Stimulated activated CD8-positive, alpha-beta memory T cell treated with anti-CD3 and anti-CD28 coated beads, Interleukin-15, amount 100 ng/mL, for 24 hours (primary cell): ENCODE measurements at places on chromosomes 2 and 18.

DNA sequence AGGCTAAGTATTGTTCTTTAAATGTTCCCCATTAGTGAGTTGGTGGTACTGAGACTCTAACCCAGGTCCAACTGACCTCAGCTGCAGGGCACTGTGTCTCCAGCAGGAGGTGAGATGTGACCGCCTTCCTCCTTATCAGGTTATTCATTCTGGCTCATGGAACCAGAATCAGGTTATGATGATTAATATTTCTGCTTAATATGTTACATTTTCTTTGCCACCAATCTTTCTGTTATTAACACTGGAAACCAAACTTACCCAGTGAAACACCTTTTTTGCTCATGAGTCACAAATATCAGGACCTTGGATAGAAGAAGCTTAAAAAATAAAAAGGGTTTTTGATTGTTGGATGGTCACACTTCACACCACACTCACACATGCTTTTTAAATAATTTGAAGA is 85.4 kb downstream of the DPP4 start:
- no peak for DNase-seq

- no peak for DNase-seq
These were observed 23.0 kb downstream of the FAM110C start for GRCh38 chr2:23283-23682.

DNA sequence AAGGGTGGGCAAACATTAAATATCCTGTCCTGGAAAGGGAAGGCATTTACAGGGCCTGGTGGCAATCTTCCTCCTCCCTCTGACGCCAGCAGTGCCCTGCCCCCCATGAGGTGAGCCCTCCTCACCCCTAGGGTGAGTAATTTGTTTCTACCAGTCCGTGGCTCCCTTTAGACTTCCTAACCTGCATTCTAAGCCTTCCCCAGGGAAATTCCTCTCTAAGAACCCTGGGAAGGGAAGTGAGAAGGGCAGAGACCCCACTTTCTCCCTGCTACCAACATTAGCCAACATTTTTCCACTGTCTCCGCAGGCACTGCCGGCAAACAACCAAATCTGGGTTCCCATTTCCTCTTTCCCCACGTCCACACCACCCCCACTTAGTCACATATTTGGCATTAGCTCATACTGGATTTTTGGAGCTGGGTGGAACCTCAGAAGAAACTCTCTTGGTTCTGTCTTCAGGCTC is 69.3 kb downstream of the NRP2 start:
- no peak for DNase-seq

DNA sequence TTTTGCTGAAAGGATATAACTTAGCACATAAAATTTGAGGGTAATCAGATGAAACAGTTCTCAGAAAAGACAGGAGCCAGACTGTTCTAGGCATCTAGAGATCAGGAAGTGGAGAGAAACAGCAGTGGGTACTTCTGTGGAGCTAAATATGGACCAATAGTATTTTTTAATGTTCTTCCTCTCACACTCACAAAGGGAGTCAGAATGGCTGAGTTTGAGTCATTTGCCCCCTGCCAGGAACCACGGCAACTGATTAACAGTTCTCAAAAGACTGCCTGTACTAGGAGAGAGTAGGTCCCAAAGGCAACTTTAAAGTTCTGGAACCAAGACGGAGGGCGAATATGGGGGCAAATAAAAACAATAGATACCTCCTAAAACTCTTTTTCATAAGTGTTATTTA is 107.5 kb downstream of the GULP1 start:
- DNase-seq = no peak

DNA sequence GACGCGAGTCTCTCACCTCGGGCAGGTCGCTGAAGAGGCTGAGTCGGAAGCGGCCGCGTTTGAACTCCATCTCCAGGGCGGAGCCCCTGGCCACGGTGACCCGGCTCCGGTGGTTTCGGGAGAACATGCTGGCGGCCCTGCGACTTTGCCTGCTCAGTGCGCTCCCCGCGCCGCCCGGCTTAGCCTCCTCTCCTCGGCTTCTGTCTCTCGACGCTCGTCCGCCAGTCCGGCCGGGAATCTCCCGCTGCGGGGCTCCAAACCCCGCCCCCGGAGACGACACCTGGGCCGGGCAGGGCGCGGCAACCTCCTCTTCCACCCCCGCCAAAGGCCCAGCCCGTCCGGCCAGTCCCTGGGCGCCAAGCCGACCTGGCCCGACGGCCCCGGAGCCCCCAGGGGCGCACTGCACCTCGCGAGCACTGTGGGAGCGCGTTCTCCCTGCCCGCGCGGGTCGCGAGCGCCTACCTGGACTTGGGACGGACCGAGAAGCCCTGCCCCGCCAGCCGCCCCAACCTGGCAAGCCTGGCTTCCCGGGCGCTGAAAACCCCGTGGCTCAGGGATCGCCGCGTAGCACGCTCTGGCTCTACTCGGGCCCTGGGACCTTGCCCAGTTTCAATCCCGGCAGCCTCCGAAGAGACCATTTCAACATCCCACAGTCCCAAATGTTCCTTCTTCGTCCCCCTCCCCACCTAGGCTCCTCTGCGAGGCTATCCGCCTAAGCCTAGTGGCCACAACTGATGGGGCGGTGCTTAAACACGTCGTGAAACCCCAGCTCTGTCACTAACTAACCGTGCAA is at the start of gene RTKN:
TSS of gene RTKN (minus strand) at position 248 of the 793 bp plus-strand sequence. CDS start at position 127, 121 bp downstream.
- DNase-seq = no peak

GRCh38 chr18:7541835-7542234 is 25.3 kb upstream of the PTPRM start:
- no peak for DNase-seq

DNA sequence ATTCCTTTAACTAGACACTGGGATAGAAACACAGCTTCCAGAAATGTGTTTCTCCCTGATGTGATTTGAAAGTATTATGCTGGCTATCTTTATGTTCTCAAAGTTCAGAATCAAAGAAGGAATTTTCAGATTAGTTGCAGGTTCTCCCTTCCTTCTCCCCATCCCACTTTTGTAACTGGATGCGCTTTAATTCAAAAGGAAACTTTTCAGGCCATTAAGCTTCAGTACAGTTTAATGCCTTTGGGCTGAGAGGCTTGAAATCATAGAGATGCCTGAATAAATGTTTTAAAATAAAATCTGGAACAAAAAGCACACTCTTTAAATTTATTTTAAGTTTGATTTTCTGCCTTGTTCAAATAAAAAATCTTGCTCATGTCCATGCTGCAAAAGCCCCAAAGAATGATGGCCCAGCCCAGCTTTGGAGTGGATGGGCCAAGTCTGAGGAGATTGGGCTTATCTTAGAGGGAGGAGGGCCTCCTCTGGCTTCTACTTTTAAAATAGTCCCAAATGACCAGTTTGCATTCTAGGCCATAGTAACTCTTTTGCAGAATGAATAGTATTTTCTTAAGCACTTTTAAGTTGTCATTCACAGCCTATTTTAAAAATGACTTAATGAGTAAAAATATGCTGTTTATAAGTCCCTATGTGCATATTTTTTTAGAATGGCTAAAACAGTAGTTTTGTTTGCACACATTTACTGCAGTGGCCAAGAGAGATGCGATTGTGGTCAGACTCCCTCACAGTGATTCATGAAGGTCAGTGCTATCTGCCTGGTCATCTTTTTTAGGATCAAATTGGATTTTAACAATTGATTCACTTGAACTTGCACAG is 129.2 kb downstream of the MTX2 start:
- DNase-seq = no peak

- DNase-seq = no peak
These were observed 41.3 kb downstream of the DYSF start for GRCh38 chr2:71494523-71495155.

DNA sequence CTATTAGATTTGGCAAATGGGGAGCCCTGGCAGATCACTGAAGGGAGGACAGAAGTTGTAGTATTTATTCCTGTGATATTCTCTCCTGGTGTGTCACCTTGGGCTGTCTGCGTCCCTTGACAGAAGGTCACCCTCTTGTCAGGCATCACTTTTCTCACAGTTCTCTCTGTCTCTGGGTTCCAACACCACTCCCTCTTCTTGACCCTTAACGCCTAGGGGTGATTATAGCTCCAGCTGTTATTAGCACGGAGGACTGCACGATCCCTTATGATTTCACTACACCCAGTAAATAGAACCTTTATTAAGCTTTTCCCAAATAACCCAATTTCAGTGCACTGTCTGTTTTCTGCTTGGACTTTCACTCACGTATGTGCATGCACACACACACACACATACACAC is 166.3 kb upstream of the TNP1 start:
- DNase-seq = no peak

DNA sequence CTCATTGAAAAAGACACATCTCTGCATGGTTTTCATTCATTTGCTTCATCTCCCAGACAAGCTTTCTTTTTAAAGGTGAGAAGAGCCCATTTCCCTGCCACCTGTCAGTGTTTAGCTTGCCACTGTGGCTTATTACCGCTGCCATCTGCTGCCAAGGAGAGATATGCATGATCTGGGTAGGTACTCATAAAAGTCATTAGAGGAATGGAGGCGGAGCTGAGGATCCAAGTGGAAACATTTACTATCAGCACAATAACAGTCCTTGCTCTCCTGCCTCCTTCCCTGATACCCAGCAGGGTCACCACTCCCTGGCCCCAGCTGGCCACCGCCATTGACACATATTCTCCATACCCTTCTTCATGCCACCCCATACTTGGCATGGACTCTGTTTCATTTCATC is 390.4 kb downstream of the TSN start:
- no peak for DNase-seq

DNA sequence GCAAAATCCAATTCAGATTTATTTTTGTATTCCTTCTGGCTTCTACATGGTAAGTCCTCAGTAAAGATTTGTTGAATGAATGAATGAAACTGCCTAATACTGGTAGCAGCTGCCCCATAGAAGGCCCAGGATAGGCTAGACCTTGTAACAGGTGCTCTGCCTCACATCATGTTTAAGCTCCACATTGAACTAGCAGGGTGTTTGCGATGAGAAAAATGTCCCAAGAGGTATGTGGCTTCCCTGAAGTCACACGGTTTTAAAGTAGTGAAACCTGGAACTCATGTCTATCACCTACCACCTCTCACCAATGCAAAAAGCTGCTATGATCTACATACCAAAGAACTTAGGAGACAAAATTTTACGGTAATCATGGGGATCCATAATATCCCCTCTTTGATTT is 765 bp upstream of the LHCGR start:
- no peak for DNase-seq

- no peak for DNase-seq
These were observed 24.5 kb upstream of the PEX13 start for GRCh38 chr2:60992985-60993392.

GRCh38 chr2:60873381-60873780 is 8.0 kb upstream of the REL start:
- no peak for DNase-seq

- no peak for DNase-seq
These were observed 94.5 kb downstream of the PLEKHA3 start for GRCh38 chr2:178574789-178575188.

DNA sequence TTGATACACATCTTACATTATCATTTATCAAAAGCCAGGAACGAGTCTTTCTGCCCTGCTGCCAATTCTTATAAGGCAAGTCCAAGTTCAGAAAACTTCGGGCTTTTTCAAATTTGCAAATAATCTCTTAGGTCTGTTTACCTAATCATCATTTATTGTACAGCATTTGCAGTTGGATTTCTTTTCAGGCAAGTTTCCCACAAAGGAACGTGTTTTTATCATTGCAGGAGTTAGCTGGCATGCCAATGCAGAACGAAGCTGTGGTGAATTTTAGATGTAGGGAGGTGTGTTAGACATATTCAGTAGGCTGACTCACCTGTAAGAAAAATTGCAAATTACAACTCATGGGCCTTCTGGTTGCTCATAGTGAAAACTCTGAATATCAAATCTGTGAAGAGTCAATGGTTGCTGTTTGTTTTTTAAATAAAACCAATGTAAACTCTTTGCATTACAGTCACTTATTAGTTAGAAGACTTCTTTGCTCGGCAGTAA is 209.6 kb downstream of the SRBD1 start:
- DNase-seq = no peak

- no peak for DNase-seq
These were observed 7.2 kb upstream of the RAB12 start for GRCh38 chr18:8602040-8602439.

DNA sequence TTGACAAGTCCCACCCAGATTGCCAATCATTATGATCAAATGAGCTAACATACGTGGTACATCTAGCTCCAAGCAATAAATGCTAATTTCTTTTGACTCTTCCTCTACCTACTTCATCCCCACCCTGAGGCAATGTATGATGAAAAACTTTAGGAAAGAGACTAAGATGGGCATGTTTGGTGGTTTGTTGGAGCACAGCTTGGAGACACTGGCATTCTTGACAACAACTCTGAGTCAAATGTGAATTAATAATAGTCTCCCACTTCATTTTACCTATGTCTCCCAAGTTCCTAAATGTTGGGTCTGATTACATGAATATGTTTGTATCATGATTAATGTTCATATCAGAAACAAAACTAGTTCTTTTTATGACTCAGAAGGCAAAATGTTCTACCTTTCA is 36.6 kb downstream of the EXOC6B start:
- DNase-seq = no peak

GRCh38 chr18:80076379-80076778 is 32.7 kb upstream of the ADNP2 start:
- DNase-seq = no peak

DNA sequence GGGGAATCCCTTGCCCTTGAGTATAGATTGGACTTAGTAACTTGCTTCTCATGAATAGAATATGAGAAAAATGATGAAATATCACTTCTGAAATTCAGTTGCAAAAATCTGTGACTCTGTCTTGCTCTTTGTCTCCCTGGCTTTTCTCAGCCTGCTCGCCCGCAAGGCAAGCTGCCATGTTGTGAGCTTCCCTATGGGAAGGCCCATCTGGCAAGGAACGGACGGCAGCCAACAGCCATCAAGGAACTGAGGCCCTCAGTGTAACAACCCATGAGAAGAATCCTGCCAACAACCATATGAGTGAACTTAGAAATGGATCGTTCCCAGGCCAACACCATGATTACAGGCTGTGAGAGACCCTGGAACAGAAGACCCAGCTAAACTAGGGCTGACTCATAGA is 58.4 kb upstream of the PGAP1 start:
- DNase-seq = no peak
